ENCODE measurements at places on chromosomes 13 and 19. TPM values are rescaled to one million over a fixed set of nuclear protein-coding genes. Genes with fewer than 3 reads are reported as not detected.

FCHO1 gene
- 0.56 TPM for total RNA-seq

WDR88 gene
- total RNA-seq, result not detected

ZNF324B gene
- total RNA-seq, result 10.0 TPM

KLK14 gene
- not detected for total RNA-seq

FBN3 gene
- not detected for total RNA-seq

GPC6 gene
- total RNA-seq, result 4.4 TPM

ONECUT3 gene
- total RNA-seq, result not detected

RABAC1 gene
- 141 TPM for total RNA-seq

IZUMO4 gene
- 0.58 TPM for total RNA-seq

IGFL3 gene
- total RNA-seq, result not detected

CABP5 gene
- not detected for total RNA-seq

DUS3L gene
- total RNA-seq, result 44.1 TPM

ICAM4 gene
- 0.85 TPM for total RNA-seq

GRIK5 gene
- total RNA-seq, result 0.19 TPM

All from regular cardiac myocyte (primary cell).